Stimulated activated CD4-positive, alpha-beta T cell treated with anti-CD3 and anti-CD28 coated beads, TNF-alpha, amount 100 ng/mL, for 4 hours (primary cell): ENCODE measurements at places on chromosomes 1 and 21.

DNA sequence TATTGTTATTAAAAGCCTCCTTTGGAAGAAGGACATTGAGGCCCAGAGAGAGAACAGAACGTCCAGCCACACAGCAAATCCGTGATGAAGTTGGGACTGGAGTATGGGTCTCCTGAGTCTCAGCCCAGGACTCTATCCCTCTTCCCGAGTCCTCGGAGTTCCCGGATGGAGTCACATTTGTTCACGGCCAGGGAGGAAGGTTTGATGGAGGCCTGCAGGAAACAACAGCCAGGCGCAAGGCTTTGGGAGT, 357 bp upstream of the TXLNA start:
- no peak for DNase-seq

GRCh38 chr1:72846476-72847278, 564.3 kb upstream of the NEGR1 start:
- DNase-seq, result no peak

DNA sequence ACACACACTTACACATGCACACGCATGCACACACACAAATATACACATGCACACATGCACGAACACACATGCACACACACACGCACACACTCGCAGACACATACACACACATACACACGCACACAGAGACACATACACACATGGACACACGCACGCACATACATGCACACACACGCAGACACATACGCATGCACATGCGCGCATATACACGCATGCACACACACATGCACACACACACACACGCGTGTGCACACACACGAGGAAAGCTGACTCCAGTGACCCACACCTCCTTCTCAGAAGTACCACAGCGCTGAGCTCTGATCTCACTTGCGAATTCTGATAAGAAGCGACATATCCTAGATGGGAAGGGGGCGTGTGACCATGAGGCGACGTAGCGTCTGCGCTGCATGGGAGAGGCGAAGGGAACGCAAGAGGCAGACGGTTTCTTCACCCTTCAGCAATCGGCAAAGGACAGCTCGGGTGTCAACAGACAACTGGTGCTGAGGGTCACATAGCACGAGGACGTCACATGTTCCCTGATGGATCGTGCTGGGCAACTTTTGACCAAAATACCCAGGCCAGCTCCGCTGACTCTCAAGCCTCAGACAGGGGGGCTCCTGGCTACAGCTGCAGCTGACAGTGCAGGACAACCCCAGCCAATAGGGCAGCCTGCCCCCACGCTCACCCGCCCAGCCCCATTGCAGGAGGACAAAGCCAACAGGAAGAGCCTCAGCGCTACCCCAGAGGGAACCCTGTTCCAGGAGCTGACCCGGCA, 16.0 kb upstream of the PDE9A start:
- DNase-seq, result no peak

- no peak for DNase-seq
Observed at GRCh38 chr1:109537450-109538178, 2.1 kb upstream of the GPR61 start.

DNA sequence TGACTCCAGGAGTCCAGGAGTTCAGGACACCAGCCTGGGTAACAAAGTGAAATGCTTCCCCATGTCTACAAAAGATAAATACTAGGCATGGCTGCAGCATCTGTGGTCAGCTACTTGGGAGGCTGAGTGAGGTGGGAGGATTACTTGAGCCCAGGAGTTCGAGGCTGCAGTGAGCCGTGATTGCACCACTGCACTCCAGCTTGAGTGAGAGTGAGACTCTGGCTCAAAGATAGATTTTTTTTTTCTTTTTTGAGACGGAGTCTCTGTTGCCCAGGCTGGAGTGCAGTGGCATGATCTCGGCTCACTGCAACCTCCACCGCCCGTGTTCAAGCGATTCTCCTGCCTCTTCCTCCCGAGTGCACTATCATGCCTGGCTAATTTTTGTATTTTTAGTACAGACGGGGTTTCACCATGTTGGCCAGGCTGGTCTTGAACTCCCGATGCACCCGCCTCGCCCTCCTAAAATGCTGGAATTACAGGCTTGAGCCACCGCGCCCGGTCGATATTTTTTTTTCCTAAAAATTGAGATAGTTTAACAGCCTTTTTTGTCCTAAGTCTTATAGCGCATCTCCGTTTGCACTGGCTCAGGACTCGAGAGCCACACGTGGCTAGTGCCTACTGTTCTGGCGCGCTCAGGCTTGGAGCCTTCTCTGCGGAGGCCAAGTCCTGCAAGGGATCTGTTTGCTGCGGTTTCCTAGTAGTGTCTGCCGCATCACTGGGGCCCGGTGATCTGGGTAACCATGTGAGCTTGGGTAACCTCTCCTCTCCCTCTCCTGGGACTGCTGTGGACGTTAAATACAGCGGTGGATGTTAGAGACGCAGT, 1.0 kb upstream of the MFN2 start:
- no peak for DNase-seq

DNA sequence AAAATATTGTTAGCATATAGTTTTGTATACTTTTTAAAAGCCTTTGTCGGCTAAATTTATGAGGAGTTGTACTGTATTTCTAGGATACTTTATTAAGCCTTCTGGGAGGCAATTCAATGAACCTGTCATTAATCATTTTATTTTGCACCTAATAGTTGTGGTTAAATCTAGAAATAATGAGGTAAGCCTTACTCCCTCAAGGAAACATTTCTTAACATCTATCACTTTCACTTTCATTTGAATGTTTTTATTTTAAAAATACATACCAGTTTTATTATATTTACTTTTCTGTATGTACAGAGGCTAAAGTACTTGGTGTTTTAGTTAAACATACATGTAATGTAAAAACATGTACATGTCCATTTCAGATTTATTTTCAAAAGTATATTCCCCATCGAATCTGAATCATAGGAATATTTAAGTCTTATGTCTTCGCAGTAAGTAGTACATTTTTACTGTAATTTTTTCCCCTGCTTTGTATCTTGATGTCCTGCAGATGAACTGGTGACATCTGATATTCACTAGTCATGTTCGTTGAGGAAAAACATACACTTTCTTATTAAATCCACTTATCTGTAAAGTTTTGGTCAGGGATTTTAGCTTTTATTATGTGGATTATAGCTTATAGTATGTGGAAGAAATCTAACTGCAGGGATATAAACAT, 82.8 kb downstream of the DISP1 start:
- no peak for DNase-seq
